ENCODE measurements at places on chromosomes 3 and 15. TPM values are rescaled to one million over a fixed set of nuclear protein-coding genes. Genes with fewer than 3 reads are reported as not detected.

The IL12A gene
- total RNA-seq, result 0.44 TPM

The NANOGP8 gene
- total RNA-seq, result not detected

DNA sequence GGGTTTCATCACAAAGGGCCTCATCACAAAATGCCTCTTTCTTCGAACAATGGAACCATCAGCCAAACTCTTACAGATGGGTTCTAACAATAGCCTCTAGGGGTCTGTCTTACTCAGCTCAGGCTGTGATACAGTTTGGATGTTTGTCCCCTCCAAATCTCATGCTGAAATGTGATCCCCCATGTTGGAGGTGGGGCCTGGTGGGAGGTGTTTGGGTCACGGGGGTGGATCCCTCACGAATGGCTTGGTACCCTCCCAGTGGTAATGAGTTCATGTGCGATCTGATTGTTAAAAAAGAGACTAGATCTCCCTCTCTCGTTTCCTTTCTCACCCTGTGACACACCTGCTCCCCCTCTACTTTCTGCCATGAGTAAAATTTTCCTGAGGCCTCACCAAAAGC, 47.9 kb upstream of the LIPC start:
- DNase-seq, result no peak

DNA sequence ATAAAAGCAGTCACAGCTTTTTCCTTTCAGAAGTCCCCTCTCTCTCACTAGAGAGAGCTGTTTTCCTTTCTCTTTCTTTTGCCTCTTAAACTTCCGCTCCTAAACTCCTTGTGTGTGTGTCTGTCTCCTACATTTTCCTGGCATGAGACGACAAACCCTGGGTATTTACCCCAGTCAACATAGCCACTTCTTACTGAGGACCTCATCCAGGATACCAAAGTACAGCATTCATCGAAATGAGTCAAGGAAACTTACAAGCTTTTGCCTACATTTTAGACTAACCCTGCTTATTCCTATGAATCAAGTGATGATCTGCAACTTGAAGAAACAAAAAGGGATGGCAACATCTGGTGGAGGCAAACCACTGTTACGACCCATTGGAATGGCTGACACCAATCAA, 16.7 kb downstream of the PATL2 start:
- DNase-seq, result no peak

DNA sequence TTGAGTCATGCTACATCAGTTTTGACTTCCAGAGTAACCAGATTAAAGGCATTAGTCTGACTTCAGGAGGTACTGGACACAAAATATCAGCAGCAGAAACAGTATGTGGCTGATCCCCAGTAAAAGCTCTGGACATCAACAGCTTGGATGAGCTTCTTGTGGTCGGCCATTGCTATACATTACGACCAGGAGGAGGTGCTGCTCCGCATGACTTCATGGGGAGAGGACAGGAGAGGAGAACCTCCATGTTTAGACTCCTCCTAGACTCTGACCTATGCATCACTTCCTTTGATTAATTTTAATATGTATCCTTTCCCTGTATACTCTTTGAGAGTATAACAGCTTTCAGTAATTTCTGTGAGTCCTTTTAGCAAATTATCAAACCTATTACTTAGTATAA, 285.6 kb upstream of the ARHGEF26 start:
- no peak for DNase-seq

Measured in lung microvascular endothelial cell (primary cell).